ENCODE measurements at places on chromosomes 6 and 20. TPM values are rescaled to one million over a fixed set of nuclear protein-coding genes. Genes with fewer than 3 reads are reported as not detected.

Gene ABHD12
- 52.7 TPM for total RNA-seq

Gene ACTL10
- total RNA-seq = 0.45 TPM

Gene NHSL1
- 17.5 TPM for total RNA-seq

Gene RIMS1
- 1.1 TPM for total RNA-seq

Gene OR2H1
- total RNA-seq = not detected

Gene OCSTAMP
- not detected for total RNA-seq

GRCh38 chr6:121550491-121551010, 115.1 kb downstream of the GJA1 start:
- DNase-seq = no peak

DNA sequence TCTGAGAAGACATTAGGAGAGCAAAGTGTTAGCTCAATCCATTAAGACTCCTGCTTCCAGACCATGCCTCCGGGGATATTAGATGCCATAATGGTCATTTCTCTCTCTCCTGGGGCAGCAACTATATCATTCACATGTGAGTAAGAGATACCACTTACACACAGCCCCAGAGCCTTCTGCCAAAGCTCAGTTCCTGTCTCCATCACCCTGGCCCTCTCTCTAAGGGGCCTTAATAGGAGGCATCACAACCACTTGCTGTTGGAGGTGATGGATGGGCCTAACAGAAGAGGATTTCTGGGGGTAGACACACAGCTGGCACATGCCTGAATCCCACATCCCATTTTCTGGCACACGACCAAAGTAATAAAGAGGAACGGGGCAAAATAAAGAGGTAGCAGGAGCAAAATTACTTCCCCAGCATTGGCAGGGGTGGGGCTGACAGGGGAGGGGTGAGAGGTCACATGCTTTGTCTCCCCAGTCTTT, 34.0 kb upstream of the VSTM2L start:
- DNase-seq = no peak

GRCh38 chr6:52760105-52760765, 3.0 kb downstream of the GSTA2 start:
- no peak for DNase-seq

GRCh38 chr6:169172456-169172855, 81.2 kb downstream of the THBS2 start:
- no peak for DNase-seq

- DNase-seq = no peak
Measured at GRCh38 chr6:56682635-56683034, 39.9 kb upstream of the DST start.

DNA sequence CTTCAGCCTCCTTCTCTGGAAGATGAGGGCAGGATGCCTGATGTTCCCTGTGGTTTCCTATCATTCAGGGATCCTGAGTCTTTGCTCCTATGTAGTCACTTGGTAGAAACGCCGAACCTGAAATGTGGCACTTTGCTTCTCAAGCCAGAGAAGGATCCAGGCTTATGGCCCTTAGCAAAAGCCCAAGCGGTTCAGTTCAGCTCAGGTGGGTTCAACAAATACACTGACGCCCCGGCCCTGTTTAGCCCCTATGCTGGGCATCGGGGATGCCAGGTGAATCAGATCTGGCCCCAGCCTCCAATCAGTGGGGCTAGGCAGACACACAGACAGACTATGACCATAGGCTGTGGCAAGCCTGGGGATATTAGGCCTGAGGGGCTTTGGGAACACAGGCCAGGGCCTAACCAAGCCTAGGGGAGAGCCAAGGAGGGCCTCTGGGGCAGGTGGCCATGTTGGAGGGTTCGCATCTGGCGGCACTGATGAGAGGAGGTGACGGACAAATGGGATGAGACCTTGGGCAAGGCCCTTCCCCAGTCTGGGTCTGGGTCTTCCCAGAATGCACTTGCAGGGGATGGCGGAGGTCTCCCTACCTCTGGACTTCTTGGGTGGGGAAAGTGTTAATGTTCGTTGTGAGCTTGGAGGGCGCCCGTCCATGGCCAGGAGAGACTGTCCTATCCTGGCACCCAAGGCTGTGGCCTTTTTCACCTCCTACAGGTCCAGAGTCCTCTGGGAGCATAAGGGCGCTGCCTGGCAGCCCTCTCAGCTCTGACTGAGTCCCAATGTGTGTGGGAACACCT, 17.6 kb upstream of the SRC start:
- no peak for DNase-seq

DNA sequence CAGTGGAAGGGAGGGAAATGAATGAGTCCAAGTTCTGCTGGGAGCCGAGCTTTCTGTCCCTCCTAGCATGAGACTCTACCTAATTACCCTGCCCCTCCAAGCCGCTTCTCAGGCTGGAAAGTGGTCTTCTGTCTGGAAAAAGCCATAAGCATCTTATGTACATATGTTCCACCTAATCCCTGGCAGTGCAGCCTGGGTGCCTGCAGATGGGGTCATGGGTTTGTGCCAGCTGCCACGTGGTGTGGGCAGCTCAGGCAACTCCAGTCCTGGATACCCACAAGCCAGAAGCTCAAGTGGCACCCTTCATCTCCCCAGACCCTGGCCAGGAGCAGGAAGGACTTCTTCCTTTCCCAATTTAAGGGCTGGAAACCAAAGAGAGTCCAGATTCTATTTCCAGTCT, 253.1 kb downstream of the LY86 start:
- no peak for DNase-seq

DNA sequence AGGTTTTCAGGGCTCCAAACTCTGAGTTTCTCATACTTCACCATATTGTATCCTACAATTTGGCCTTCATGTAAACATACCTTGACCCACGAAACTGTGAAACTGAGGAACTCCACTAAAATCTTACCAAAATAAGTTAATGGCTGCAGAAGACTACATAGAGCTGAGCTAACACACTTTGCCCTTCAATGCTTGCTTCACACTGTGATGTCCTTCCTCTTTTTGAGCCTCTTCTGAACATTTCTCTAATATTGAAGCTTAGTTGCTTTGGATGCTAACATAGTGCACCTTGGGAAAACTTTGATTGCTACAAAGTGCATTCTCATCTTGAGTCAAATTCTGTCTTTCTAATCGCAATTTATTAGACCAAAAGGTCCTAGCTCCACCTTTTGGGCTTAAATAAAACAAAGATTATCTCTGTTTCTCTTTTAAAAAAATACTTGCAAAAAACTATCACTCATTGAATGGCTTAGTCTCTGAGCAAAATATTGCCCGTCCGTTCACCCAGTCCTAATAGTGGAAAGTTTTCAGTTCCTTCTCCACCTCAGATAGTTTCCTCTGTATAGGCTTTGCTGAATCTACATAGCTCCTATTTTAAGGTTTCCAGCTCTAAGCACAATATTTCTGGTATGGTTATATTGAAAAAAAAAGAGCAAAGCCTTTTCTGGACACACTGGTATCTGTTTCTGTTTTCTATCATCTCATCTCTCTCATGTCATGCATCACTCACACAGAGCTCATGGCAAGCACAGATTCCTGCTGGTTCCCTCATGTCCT, 494.6 kb downstream of the RFPL4B start:
- DNase-seq = no peak

DNA sequence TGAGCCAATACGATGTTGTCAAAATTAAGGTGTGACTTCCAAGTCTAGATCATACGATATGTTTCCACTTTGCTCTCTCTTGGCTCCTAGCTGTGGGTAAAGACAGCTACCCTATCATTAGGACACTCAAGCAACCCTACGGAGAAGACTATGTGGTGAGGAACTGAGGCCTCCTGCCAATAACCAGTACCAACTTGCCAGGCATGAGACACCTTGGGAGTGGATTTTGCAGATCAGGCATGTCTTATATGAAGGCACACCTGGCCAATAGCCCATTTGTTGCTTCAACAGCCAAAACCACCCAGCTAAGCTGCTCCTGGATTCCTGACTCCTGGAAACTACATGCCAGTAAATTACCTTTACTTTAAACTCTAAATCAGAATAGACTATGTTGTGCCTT, 863.4 kb downstream of the DHX35 start:
- no peak for DNase-seq

DNA sequence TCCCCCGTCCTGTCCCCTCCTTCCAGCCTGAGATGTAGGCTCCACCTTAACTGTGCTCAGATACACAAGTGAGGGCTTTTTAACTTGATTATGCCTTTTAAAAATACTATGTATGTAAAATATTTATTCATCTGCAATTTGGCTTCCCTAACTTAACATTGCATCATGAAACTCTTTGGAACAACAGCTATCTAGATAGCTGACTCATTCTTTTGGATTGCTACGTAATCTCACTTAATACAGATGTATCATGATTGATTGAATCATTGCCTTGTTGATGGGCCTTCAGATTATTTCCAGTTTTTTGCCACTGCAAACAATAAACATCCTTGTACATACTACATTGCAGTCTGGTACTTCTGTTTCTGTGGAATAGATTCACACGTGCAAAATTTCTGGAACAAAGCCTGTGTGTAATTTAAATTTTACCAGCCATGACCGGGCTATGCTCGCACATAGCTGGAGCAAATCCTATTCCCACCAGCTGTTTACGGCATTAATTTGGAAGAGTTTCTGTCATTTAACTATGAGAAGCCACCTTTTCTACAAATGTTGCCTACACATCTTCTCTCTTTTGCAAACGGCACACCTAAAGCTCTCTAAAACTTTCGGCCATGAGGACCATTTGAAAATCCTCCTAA, 6.5 kb downstream of the PRND start:
- no peak for DNase-seq

DNA sequence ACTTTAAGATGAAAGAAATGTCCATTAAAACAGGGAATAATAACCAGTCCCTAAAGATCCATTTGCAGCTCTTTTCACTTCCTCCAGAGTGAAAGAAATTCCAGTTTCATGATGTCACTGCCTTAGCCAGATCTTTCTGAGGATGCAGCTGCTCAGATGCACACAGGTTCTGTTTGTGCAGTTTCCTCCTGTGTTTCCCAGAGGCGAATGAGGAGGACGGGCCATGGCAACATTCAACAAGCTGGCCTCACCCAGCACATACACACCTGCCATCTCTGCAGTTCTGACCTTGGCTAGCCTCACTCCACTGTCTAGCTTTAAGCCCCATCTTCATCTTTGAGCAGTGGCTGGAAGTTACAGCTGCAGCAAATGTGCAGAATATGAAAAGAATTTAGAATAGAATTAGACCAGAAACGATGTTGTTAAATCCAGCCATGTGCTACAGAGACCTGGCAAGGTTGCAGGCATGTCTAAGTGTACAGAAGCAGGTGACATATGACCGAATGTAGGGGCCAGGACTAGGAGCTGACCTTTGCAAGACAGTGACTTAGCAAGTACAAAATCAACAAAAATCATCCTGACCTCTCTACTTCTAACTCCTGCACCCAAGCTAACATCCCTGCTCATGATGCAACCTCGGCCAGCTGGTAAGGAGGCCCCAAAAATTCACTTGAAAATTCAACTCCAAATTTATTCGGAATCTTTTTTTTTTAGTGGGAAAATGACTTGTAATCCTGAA, 35.0 kb downstream of the FAM50B start:
- DNase-seq = no peak

- DNase-seq = peak; percentile 95
Measured at GRCh38 chr20:2005831-2006426, 12.1 kb upstream of the PDYN start.

DNA sequence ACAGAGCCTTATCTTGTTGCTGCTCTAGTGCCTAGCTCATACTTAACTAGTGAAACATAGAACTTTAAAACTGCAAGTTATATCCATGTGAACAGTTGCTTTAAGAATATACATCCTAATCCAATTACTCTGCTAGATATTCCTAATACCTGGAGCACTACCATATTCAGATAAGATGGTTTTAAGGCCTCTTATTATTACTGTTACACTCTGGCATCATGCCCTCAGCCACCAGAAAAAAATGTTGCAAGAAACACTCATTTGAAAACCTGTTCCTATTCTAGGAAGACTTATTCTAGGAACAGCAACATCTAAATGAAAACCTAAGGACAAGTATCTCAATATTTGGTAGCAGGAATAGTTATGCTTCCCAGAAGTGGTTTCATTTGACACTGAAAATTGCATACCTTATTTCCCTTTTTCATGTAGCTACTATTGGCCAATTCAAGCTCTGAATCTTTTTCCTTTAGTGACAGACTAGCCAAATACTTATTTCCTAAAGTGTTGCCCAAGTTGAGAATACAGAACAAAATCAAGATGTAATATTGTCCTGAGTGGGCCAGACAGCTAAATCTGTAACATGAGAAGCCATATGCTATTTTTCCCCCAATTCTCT, 4.8 kb upstream of the MTFR2 start:
- no peak for DNase-seq

GRCh38 chr20:31870726-31871617, 538 bp downstream of the TTLL9 start:
- peak; percentile 58 for DNase-seq

DNA sequence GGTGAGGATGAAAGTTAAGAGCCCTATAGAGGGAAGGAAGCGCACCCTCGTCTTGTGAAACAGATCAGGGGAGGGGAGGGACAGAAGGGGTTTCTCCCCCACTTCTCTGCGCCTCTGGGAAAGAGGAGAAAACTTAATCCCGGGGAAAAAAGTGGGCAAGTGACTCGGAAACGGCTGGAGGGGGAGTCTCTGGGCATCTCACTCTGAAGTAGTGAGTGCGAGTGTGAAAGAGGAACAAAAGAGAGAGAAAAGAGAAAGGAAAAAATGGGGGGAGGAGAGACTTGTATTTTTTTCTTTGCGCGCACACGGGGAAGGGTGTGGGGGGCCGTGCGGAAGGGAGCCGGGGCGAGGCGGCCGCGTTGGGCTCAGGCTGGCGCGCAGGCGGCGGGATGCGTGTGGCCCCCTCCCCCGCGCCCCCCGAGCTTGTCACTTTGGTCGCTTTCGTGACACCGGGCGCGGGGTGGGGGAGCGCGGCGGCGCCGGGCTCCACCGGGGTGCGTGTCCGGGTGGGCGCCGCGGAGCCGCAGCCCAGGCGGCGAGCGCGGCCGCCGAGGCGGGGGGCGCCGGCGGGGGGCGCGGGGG, 454 bp downstream of the L3MBTL3 start:
- DNase-seq = peak; percentile 66

DNA sequence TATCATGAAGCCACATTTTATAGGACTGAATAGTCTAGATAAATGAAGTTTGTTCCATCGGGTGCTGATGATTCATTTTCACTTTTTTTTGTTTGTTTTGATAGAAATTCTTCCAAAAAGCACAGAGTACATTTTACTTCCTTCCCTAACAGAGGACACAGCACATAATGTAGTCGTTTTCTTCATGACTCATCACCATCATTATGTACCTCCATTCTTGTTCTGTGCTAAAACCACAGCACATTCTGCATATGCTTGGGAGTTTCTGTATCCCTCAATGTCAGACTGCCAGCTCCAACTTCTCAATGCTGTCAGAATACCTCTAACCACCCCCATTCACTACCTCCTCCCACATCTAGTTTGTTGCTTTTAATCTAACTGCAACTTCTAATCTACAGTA, 1004.9 kb upstream of the ADGRB3 start:
- no peak for DNase-seq

GRCh38 chr6:136249336-136249735, 775 bp downstream of the MTFR2 start:
- DNase-seq = no peak

DNA sequence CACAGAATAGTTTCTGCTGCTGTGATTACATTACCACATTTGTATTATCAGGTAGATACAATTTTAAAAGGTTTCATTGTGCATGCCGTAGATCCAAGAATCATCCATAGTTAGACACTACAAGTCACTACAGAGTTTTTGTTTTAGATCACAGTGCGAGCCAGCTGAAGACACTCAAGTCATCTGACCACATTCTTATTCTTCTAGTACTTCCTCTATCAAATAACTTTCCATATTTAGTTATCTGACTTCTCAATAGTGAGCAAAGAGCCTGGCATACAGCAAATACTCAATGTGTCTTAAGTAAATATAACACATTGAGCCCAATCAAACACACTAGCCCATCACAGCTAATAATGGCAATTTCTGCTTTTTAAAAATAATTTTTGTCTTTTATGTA, 195.4 kb downstream of the ASCC3 start:
- DNase-seq = no peak

GRCh38 chr6:146543940-146544615, 445 bp downstream of the RAB32 start:
- peak; percentile 81 for DNase-seq

Measured in endodermal cell (in vitro differentiated cells).